ENCODE measurements at places on chromosomes 4 and X.
A peak's percentile ranks its signal among the peaks of the same experiment; 100 is the strongest.

DNA sequence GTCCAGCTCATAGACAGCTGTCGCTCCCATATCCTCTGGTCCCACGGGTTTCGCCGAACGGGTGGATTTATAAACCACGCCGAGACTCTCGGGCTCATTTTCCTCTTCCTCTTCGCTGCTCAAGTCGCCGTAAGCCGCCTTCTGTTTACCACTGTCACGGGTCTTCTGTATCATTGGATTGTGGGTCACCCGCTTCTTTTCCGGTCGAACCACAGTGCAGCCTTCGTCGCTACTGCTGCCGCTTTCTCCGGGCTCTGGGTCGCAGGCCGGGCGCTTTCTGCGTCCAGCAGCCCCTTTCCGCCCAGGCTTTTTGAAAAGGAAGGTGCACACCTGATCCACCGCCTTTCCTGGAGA is 311 bp downstream of the RNF113A start:
- no peak for DNase-seq

DNA sequence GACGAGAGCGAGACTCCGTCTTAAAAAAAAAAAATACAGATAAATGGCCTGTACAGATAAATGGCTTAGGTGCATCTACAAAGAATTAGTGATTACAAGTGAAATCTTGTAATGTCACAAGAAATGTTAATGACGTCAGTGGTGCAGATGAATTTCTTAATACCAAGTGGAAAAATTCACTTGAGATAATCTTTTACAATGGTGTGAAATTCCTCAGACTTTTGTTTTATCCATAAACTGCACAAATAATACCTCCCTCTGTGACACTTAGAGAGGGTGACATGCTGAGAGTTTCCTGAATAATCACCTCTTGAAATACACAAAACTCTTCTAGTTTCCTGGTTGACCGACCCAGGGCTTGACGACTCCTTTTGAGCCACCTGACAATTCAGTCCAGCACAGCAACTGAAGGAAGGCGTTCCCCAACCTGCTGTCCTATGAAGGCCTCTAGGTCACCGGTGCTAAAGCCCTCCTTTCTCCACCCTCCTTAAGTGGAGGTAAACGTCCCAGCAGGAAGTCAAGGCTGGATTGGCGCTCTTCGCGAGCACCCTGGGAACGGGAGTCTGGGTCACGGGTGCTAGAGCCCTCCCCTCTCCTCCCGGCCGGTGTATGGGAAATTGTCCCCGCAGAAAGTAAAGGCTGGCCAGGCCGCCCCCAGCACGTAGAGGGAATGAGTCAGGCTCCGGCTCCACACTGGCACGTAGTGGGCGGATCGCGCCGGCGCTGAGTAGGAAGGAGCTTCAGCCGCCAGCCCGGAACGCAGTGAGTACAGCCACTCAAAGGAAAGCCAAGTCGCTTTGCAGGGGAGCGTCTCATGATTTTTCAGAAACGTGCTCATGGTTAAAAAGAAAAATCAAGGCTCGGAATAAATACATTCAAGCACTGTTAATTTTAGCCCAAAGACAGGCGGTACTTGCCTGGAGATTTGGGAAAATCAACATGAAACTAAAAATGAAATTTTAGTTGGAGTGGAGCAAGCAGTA is at the start of gene TMEM144:
TSS of gene TMEM144 (plus strand) at position 662 of the 983 bp plus-strand sequence. CDS start 2,182 bp downstream, outside the sequence.
- DNase-seq, result peak; percentile 78

DNA sequence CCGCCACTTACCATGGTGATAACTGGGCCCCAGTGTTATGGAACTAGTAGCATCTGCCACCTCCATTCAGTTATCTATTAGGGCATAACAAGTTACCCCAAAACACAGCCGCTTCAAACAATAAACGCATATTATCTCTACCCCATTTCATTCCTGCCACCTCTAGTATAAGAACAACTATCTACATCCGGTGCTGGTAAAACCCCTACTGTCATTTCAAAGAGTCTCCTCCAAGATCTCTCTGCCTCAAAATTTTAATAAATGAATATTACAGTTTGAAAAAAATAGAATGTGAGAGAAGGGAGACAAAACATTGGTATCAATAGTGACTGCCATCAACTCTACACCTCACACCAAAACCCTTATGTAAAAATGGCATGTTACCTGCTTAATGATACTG is 35.5 kb upstream of the RBPJ start:
- no peak for DNase-seq

DNA sequence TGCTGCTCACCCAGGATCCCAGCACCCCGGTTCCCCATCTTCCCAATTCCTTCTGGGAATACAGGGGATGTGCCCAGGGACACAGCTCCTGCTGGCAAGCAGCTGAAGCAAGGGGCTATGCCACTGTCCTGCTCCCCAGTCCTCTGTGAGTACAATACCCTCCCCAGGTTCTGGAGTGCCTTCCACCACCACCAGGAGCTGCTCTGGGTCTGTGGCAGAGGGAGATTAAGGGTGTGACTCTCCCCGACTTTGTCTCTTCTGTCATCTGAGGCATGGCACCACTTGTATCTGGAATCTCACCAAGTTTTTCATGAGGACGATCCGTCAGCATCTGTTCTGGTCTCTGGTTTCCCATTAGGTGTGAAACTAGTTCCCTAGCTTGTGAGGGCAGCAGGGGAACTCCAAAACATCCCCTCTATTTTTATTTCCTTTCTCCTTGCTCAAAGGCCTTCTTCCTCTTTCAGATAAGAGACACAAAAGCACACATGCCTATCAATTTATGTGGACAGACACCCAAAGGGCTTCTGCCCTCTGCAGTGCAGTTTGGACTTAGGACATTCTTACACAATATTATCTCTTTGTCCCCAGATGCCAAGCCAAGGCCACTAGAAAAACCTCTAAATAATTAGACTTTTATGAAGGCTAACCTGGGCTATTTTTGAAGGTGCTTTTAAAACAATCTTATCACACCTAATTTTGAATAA is 26.8 kb downstream of the MGST2 start:
- DNase-seq, result no peak

- no peak for DNase-seq
These were observed 1.8 kb downstream of the TAPT1 start for GRCh38 chr4:16224264-16225166.

DNA sequence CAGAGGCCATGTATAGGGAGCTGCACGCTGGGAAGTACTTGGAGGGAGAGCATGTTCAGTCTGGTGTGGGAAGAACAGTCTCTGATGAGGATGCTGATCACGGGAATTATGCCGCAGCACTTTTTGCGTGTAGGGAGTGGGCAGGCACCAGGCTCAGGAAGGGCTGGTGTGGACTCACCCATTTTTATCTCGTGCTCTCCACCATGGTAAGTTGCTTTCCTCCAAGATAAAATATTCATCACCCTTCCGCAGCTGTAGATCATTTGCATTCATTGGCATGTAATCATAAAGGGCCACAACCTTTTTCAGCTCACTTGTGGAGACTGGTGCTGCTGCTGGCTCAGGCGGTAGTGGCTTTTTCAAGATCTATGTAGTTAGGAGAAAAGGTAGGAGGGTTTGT is 11.8 kb upstream of the TIMM8A start:
- no peak for DNase-seq

DNA sequence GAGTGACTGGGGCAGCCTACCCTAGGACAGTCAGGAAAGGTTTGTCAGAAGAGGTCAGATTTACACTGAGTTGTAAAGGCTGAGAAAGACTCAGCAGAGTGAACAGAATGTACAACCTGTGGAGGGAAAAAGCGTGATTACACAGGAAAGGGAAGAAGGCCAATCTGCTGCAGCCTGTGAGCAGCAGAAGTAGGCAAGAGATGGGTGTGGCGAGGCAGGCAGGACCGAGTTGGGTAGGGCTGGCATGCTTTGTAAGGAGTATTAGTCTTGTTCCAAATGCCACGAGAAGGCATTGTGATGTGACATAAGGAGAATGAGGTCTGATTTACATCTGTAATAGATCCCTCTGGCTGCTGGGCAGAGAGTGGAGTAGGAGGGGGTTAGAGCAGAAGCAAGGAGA is 12.6 kb downstream of the SGMS2 start:
- DNase-seq, result no peak

DNA sequence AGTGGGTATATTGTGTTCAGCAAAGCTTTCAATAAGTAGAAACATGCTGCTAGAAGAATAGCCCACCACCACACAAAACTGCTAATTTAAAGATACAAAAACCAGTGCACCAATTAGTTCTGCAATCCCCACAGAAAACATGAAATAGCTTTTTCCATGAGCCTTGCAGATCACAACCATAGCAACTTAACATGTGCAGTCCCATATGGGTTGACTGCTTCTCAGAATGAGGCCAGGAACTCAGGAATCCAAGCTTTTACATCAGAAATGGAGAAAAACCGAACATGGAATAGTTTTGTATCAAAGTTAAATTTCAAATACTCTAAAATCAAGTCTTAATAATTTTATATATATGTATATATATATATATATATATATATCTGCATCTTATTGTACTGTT is 66.6 kb upstream of the IQCM start:
- no peak for DNase-seq

GRCh38 chr4:83850435-83850834 is 314.5 kb downstream of the GPAT3 start:
- DNase-seq, result no peak

DNA sequence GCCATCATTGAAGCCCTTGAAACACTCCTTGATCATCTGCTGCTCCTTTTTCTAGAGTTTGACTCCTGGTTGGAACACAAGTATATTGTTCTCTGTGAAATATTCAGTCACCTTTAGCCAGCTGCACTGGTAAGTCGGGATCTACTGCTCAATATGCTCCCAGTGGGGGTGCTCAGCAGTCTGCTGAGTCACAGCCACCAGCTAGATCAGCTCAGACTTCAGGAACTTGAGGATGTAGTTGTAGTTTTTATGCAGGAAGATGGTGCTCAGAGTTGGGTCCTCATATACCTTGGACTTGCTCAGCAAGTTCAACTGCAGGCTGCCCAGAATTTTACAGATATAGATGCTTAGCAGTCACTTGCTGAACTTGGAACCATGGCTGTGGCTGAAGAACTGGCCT is 202.5 kb upstream of the RPL34 start:
- DNase-seq, result no peak

DNA sequence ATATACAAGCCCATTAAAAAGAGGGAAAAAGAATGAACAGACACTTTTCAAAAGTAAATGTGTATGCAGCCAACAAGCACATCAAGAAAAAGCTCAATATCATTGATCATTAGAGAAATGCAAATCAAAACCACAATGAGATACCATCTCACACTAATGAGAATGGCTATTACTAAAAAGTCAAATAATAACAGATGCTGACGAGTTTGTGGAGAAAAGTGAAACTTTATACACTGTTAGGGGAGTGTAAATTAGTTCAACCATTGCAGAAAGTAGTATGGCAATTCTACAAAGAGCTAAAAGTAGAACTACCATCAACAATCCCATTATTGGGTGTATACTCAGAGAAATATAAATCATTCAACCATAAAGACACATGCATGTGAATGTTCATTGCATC is 203.0 kb downstream of the ARAP2 start:
- DNase-seq, result no peak

DNA sequence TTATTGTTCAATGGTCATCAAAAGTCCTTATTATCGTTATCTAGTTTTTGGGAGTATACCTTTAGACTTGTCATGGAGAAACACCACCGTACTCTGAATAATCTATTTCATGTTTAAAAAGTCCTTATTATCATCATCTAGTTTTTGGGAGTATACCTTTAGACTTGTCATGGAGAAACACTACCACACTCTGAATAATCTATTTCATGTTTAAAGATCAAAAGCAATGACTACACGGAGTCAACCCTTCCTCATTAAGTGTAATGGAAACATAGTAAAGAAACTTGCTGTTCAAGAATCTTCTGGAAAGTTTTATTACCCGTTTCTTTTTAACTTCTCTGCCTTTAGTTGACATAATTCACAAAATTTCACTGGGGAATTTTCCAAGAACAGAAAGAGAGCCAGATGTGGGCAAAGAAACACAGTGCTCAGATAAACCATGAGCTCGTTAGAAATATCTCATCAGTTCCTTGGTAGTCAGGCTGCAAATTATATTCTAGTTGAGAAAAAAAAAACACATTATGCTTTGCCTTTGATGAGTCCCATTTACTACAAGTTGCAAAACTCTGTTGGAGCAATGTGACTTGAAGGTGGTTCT is 158.8 kb downstream of the AFAP1 start:
- DNase-seq, result no peak

DNA sequence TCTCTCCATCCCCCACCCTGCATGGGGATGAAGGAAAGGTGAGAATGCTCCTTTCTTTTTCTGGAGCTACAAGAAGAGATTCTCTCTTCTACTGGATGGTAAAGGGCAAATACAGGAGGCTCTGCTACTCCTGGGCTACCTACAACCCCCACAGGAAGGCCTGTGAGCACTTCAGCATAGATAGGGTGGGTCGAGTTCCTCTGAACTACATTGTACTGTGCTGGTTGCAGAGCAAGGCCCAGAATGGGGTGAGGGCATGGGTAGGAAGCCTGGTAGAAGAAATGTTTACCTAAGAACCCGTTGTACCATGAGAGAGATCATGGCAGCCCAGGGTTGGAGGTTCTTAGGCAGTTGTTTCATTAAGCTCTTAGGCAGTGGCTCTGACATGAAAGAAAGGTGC is 510.4 kb downstream of the MID1IP1 start:
- no peak for DNase-seq

DNA sequence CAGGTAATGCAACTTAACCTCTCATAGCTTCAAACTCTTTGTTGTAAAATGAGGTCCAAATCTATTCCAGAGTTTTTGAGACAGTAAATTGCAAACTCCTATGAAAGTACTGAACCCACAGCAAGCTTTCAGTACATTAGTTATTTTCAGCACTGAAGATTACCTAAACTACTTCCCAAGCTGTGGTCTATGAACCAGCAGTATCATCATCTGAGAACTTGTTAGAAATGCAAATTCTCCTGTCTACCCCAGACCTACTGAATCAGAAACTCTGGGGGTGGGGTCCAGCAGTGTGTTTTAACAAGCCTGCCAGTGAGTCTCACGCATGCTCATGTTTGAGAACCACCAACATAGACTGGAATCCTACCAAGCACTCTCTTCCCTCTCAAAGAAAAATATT is 5.7 kb upstream of the CASP6 start:
- DNase-seq, result no peak

DNA sequence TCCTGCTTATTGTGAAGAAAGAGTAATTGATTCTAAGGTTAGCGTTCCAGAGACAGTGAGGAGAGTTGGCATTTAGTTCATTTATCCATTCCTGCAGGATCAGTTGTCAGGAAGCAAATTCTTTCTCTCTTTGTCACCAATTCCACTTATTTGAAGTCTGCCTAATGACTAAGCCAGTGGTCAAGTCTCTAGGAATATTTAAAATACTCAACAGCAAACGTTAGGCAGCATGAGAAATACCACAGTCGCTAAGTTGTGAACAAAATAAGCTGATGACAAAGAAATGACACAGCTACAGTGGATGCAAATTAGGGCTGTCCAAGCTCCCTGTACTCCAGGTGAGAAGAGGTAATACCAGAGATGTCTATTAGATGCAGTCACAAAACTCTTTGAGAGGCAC is 6.6 kb upstream of the MAGEB17 start:
- peak; percentile 86 for DNase-seq

DNA sequence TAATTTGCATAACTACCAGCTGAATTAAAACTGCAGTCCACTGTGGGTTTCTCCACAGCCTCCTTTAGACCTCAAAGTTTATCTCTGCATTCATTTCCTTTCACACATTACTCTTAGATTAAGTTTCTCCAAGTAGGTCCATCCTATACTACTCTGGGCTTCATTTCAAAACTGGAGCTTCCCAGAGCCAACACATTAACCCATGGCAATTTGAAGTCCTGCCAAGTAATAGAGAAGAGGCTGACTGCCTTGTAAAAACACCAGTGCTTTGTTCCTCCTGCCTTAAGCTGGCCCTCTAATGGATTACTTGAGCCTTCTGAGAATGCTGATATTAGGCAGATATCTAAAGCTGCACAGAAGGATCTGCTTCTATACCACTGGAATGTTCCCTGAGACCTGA is 997.2 kb upstream of the SLIT2 start:
- no peak for DNase-seq

Data from HCEC 1CT (cell line).